Spleen (tissue), 13 donors: ENCODE measurements at places on chromosomes 5 and 9.

DNA sequence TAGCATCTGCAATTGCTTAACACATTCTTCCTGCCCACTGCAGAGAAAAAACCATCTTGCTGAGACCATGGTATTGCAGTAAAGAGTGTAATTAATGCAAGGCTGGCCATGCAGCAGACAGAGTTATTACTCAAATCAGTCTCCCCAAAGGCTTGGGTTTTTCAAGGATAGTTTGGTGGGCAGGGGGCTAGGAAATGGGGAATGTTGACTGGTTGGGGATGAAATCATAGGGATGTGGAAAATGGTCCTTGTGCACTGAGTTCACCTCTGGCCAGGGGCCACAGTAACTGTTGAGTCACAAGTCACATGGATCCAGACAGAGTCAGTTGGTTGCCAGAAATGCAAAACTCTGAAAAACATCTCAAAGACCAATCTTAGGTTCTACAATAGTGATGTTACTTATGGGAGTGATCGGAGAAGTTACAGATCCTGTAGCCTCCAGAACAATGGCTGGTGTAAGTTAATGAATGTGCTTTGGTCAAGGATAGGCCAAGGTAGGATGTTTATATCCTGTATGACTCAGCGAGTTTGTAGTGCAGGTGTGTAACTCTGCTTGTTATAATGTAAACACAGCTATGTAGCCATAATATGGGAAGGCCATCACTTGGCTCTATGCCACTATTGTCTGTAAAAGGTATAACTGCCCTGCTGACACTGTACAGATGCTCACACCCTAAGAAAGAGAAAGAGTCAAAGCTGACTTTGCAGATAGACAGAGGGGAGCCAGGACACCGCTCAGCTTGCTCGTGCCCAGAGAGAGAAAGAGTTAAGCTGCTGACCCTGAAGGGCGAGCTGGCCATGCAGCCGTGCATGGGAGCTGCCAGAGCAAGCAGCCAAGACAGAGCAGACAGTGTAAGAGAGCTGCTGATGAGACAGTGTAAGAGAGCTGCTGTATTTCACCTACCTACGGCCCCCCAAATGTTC is 27.2 kb downstream of the C9orf152 start:
- DNase-seq: no peak

- DNase-seq: no peak
These were observed 37.9 kb downstream of the PSD2 start for GRCh38 chr5:139833525-139833924.

GRCh38 chr5:112312295-112313275 is 106.5 kb downstream of the EPB41L4A start:
- no peak for DNase-seq

GRCh38 chr5:124880903-124881697 is 134.7 kb upstream of the ZNF608 start:
- DNase-seq: peak; percentile 76

- no peak for DNase-seq
These were observed 125.5 kb downstream of the CDK5RAP2 start for GRCh38 chr9:120454467-120454866.

GRCh38 chr5:132979367-132979940 is 16.0 kb upstream of the AFF4 start:
- DNase-seq: no peak

- no peak for DNase-seq
These were observed 609.4 kb upstream of the COX7C start for GRCh38 chr5:86008293-86008692.

DNA sequence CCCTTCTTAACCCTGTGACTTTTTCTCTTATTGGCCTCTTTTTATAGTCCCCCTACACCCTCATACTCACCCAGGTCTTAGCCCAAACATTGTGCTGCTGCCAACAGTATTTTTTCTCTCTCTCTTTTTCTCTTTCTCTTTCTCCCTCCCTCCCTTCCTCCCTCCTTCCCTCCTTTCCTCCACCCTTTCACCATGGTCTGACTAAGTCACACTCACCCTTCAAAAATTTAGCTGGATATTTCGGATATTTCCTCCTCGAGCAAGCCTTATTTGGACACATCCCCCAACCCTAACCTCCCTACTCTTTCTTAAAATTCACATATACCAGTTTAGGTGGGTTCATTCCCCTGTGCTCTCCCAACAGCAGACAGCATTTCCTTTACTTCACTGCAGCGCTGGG is 64.7 kb downstream of the FGF1 start:
- DNase-seq: no peak

DNA sequence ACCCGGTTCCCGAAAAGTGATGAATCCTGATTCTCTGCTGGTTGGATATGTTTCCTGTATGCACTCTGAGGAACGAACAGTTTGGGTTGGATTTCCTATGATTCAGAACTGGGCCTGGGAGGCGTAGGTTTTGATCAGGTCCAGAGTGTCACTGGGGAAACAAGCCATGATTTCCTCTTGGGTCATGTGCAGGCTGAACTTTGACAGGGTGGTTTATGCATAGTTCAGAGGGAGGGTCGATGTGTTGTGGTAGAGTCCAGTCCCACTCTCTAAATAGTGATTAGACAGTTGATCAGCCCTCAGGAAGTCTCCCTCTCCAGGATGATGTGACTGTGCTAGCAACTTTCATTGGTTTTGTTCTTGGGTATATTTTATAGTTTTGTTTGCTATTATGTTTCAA is 17.4 kb downstream of the ATG10 start:
- no peak for DNase-seq

DNA sequence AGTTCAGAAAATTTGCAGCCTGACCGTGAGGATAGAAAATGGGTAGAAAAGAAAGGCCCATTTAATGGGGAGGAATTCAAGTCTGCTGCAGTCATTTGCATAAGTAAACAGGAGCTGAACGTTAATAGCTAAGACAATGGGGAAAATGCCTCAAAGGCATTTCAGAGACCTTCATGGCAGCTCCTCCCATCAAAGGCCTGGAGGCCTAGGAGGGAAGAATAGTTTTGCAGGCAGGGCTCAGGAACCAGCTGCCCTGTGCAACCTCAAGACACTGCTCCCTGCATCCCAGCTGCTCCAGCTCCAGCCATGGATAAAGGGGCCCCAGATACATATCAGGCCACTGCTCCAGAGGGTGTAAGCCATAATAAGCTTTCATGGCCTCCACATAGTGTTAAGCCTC is 32.2 kb upstream of the CDH18 start:
- DNase-seq: no peak

DNA sequence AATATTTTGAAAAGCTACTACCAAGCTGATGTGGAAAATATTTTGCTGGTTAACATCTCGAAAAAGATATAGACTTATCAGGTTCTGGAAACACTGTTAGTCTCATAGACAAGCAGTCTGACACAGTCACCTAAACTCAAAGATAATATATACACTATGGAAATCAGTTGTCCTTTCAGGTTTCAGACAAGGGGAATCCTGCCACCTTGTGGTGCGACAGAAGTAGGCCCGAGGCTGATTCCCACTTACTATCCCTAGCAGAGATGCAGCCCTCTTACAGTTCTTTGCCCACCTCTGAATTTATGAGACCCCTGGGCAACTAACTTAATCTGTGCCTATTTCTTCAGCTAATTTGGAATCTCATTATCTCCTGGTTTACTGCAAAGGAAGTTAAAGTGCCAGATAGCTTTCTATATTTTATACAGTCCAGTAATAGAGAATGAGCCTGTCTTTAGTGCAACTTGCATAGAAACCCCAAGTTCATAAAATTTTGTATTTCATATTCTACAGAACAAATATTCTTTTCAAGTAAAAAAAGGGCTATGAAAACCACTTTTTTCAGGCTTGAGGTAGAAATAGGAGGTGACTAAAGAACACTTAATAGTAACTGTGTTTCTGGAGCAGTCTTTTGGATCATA is 16.9 kb downstream of the RAD1 start:
- DNase-seq: peak; percentile 77

GRCh38 chr9:83744206-83744605 is 36.4 kb upstream of the UBQLN1 start:
- no peak for DNase-seq

GRCh38 chr5:65721720-65722574 is at the start of the genes NLN and SGTB:
NLN (plus strand) TSS chr5:65722205; CDS start chr5:65722374, 169 bp downstream.
SGTB (minus strand) TSS chr5:65722109; CDS start chr5:65720807, 1,302 bp downstream.
- DNase-seq: peak; percentile 98

DNA sequence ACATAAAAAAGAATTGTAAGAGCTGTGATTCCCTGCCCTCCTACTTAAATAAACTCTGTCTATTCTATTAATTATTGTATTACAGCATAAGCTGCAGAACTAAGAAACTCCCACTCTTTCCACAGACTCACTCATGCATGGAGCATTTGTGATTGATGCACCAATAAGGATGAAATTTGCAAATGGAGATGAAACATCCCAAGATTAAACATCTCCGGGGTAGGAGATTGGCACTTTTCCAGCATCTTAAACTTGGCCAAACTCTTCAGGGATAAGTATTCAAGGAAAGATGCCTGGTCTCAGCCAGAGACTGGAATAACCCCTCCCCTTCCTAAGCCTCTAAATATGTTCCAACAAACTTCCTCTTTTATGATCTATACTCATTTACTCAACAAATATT is 472.0 kb downstream of the ACTL7B start:
- DNase-seq: no peak

GRCh38 chr5:149015126-149015525 is 47.7 kb downstream of the SH3TC2 start:
- no peak for DNase-seq

- no peak for DNase-seq
These were observed 101.7 kb downstream of the GDNF start for GRCh38 chr5:37738057-37738691.

GRCh38 chr9:135123773-135124134 is 36.3 kb downstream of the OLFM1 start:
- DNase-seq: no peak
